ENCODE measurements at places on chromosomes 12 and 14. TPM values are rescaled to one million over a fixed set of nuclear protein-coding genes. Genes with fewer than 3 reads are reported as not detected.

GRCh38 chr12:115305275-115305674, 621.3 kb upstream of the TBX3 start:
- no peak for DNase-seq

- no peak for DNase-seq
These were observed 31.4 kb upstream of the SNAPC1 start for GRCh38 chr14:61730756-61731373.

DNA sequence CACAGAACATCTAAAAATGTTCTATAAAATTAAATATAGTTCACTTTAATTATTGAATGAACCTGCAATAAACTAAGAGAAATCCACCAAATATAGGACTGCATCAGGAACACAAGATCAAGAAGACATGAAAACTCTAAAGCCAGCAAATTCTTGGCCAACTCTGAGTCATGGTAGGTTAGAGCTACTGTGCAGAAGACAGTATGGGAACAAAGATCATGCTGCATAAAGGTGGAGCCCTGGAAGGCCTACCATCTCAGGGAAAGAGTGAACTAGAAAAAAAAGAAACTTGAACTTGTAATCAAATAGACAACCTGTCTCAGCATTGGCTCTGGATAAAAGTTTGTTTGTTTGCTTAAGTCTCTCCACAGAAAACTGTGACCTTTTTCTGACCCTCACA, 66.9 kb upstream of the CNOT2 start:
- DNase-seq = no peak

GRCh38 chr14:69044965-69045555, 66.0 kb upstream of the ACTN1 start:
- no peak for DNase-seq

The TUNAR gene
- 0.40 TPM for polyA plus RNA-seq

Data from left renal cortex interstitium (tissue), 4 donors.